Natural killer cell (primary cell): ENCODE measurements at places on chromosomes 6 and 20.

GRCh38 chr20:50916257-50916656 lies 15.0 kb downstream of the ADNP start:
- DNase-seq, result no peak

- DNase-seq, result no peak
Measured at GRCh38 chr6:118918329-118918725, 16.6 kb downstream of the MCM9 start.

GRCh38 chr6:145893586-145893985 lies 70.6 kb downstream of the SHPRH start:
- no peak for DNase-seq

GRCh38 chr20:52996658-52997057 lies 24.5 kb downstream of the TSHZ2 start:
- DNase-seq, result no peak

DNA sequence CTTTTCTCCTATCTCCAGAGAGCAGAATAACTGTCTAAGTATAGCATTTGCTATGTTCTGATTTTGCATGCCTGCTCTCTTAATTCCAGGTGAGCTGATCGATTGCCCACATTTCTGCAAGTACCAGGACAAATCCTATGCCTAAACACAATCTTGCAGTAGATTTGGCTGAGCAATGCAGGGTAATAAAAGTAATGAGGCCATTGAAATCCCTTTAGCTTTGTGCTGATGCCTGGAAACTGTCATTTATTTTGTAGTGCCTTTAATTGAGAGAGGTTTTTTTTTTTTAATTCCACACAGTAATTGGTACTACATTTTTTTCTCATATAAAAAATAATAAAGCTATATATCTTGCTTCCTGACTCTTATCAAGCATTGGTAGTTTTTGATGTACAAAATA lies 252.3 kb downstream of the NKAIN2 start:
- DNase-seq, result no peak

DNA sequence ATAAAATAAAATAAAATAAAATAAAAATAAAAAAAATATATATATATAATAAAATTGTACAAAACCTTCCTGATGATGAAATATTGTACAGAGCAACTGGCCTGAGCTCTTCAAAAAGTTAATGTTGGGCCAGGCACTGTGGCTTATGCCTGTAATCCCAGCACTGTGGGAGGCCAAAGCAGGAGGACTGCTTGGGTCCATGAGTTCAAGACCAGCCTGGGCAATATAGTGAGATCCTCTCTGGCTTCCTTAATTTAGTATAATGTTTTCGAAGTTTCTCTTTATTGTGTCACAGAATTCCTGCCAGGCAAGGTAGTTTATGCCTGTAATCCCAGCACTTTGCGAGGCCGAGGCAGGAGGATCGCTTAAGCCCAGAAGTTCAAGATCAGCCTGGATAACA lies 113.9 kb upstream of the SALL4 start:
- no peak for DNase-seq

DNA sequence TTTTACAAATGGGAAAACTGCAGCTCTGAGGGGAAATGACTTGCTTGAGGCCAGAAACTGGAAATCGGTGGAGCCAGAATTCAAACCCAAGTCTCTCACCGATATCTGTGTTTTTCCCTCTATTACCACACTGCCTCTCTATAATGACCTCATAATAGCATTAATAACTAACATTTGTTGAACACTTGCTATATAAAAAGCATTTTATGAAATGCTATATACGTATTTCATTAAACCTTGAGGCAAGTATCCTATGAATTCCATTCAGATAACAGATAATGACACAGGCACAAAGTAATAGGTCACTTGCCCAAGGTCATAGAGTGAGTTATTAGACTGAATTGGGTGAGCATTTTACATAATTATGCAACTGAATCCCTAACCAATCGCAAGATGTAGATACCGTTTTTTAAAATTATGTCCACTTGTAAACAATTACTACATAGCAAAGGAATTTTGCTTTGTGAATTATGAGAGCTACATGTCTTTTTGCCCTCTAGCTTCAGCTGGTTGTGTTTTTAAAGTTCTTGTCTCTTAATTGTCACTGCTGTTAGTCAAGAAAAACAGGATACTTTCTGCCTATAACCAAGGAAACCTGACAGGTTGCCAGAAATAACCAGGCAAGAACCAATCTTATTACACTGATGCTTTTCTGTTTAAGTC lies 4.7 kb downstream of the DSN1 start:
- DNase-seq, result no peak

DNA sequence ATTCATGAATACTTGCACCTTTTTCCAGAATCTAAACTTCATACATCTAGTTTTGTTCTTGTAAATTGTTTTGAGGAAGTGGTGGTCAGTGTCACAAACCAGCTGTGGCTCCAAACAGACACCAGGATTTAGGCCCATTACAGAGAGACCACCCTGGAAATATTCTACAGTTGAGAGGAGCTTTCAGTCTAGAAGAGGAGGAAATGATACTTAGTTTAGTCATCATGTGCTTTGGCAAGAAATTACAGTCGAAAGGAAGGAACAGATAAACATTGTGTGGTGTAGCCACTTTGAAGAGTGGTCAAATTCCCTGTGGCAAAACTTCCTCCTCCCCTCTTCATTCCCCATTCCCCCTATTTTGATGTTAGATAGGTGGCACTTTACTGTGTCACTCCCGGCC lies 15.7 kb downstream of the DCBLD1 start:
- no peak for DNase-seq

GRCh38 chr20:45987108-45987780 lies 15.2 kb upstream of the ZNF335 start:
- peak; percentile 81 for DNase-seq
